ENCODE measurements at places on chromosomes 12 and 14. TPM values are rescaled to one million over a fixed set of nuclear protein-coding genes. Genes with fewer than 3 reads are reported as not detected.

DNA sequence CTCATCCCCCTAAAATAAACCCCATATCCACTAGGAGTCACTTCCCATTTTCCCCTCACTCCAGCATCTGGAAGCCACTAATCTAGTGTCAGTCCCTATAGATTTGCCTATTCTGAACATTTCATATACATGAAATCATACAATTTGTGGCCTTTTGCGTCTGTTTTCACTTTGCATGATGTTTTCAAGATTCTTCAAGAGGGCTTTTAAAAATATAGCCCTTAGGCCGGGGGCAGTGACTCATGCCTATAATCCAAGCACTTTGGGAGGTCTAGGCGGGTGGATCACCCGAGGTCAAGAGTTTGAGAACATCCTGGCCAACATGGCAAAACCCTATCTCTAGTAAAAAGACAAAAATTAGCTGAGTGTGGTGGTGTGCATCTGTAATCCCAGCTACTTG is 104.7 kb downstream of the VEZT start:
- H3K4me1 ChIP-seq, result no peaks in the 10 kb centered on the region
- no peak overlapping the region for H3K27ac ChIP-seq
- H3K27me3 ChIP-seq, result no peaks in the 10 kb centered on the region
- no peak overlapping the region for H3K4me3 ChIP-seq

- H3K4me1 ChIP-seq, result no peaks in the 10 kb centered on the region
- no peak overlapping the region for H3K4me3 ChIP-seq
Measured at GRCh38 chr12:78120866-78121560, 290.3 kb downstream of the NAV3 start.

DNA sequence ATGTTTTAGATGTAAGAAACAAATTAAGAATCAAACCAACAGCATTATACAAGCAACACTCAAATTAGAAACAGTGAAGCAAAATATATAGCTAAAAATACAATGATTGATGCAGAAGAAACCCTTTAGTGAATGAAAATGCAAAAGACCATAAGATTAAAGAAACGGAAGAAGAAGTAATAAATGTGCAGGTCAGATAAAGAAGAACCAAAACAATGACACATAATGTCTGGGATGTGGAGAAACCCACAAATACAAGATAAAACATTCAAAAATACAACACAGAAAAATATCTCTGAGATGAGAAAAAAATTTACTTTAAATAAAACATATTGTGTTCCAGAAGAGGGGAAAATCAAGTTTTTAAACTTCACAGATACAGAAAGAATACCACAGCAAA is 73.4 kb upstream of the AVPR1A start:
- no peaks in the 10 kb centered on the region for H3K27me3 ChIP-seq
- no peaks in the 10 kb centered on the region for H3K36me3 ChIP-seq
- H3K27ac ChIP-seq, result no peak overlapping the region
- H3K4me1 ChIP-seq, result no peaks in the 10 kb centered on the region
- H3K4me3 ChIP-seq, result no peak overlapping the region

DNA sequence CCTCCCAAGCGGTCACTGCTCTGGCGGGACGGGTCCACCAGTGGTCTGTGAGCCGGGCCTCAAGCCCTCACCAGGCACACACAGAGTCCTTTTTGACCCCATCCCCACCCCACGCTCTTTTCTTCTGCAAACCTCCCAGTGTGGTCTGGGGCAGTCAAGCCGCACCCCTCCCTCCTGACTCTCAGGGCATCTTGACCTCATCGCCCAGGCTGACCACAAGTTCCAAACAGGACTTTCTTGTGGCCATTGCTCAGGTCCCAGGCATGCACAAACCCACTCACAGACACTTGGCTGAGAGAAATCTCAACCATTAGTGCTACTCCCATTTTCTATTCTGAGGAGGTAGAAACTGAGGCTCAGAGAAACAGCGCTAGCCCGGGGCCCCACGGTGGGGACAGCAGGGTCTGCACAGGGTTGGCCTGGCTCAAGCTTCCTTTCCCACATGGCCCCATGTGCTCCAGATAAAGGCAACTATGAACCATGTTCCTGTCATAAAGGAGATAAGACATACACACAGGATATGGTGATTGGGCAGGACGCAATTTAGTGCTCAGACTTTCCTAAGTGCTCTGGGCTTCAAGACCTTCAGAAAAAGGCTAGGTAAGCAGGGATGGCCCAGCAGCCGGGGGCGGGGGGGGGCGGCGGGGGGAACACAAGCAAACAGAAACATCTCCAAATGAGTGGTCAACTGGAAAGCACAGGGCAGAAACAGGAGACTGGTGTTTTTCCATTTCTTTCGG is 69.6 kb downstream of the ITPK1 start:
- no peaks in the 10 kb centered on the region for H3K27me3 ChIP-seq
- no peak overlapping the region for H3K4me3 ChIP-seq
- no peaks in the 10 kb centered on the region for H3K36me3 ChIP-seq
- peak; percentile 61 for DNase-seq
- peaks cover 50% of the 10 kb centered on the region for H3K4me1 ChIP-seq

- no peaks in the 10 kb centered on the region for H3K4me1 ChIP-seq
- H3K4me3 ChIP-seq, result no peak overlapping the region
- no peak for DNase-seq
- H3K36me3 ChIP-seq, result no peaks in the 10 kb centered on the region
Measured at GRCh38 chr12:74166096-74166495, 371.5 kb upstream of the ATXN7L3B start.

Gene LHX5
- not detected for total RNA-seq

Data from colonic mucosa (tissue), 4 donors.